ENCODE measurements at places on chromosomes 1 and 21.
A peak's percentile ranks its signal among the peaks of the same experiment; 100 is the strongest.

DNA sequence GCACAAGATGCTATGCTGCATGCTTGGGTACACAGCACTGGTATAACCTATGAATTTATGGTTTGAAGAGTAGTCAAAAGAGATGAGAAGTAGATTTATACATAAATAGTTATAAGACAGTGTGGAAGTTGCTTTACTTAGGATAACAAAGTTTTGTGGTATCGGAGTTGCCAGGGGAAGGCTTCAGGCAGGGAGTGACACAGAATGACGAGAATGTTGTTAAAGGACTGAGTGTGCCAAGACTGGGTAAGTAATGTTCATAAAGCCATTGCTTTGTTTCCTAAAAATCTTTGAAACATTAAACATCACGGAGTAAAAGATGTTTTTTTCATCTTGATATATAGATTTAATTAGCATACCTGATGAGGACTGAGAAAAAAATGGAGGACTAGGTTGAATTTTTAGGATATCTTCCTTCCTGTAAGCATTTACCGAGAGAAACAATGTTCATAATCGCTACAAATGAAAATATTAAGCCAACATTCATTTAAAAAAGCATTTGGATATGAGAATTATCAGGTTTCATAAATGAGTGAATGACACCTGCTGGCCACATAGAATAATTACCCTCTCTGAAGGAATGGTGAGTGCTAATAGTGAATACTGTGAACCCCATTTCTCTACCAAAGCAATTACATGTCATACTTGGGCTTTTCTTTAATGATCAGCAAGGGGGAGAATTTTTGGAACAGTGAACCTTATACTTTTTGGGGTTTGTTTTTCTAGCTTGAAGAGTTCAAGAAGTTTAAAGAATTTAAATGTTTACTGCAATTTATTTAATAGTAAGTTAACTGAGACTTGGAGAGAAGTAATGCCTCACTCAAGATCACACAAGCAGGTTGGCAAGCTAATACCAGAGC is 28.4 kb downstream of the EXTL2 start:
- DNase-seq = peak; percentile 14

DNA sequence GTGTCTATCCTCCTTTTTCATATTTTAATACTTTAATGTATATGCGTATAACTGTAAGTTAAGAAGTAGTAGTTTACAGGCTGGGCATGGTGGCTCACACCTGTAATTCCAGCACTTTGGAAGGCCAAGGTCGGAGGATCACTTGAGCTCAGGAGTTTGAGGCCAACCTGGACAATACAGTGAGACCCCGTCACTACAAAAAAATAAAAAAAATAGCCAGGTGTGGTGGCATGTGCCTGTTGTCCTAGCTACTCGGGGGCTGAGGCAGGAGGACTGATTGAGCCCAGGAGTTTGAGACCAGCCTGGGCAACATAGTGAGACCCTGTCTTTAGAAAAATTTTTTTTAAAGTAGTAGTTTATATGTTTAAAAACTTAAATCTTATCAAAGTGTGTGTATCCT is 22.3 kb downstream of the ATPAF1 start:
- DNase-seq = no peak

- DNase-seq = no peak
Measured at GRCh38 chr1:38549191-38549590, 310.4 kb downstream of the RRAGC start.

DNA sequence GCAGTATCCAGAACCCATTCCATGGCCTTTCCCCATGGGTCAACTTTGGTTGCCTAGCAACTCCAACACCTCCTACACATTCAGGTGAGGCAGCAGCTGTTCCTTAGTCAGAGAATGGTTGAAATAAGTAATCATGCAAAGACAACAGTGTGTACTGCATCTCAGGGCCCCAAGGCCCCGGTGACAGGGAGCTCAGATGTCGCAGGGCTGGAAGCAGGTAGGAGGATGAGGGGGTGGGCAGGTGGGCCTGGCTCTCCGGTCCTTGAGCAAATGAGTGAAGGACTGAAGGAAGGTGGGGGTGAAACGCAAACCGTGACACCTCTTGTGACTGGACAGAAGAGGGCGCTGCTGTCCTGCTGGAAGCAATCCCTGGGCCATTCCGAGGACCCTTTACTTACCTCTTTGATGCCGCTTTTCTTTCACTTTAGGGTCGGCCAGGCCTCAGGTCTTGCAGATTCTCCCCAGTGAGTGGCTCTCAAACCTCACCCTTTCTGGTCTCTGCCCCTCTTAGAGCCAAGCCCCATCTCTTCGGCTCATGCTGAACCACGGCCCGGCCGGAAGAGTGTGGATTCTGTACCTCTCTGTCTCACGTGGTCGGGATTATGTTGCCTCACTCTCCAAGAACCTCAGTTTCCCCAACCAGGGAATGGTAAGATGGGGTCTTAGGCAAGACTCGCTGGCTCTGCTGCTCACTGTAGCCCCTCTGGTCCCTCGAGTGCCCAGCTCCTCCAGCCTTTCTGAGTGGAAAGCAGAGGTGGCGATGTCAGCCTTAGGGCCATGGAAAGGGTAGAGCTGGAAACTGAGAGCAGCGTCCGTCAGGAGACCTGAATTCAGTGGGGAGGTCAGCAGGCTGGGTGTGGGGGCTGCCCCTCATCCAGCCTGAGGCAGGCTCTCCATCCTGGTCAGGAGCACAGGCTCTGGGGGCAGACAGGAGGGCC is 5.6 kb upstream of the KCNA10 start:
- peak; percentile 57 for DNase-seq

DNA sequence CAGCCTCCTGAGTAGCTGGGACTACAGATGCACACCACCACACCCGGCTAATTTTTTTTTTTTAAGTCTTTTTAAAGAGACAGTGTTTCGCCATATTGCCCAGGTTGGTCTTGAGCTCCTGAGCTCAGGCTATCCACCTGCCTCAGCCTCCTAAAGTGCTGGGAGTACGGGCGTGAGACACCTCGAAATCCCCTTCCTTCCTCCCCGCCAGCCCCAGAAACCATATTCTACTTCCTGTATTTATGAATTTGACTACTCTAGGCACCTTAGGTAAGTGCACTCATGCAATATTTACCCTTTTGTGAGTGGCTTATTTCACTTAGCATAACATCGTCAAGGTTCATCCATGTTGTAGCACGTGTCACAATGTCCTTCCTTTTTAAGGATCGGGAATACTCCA is 6.9 kb upstream of the LRP8 start:
- DNase-seq = no peak

DNA sequence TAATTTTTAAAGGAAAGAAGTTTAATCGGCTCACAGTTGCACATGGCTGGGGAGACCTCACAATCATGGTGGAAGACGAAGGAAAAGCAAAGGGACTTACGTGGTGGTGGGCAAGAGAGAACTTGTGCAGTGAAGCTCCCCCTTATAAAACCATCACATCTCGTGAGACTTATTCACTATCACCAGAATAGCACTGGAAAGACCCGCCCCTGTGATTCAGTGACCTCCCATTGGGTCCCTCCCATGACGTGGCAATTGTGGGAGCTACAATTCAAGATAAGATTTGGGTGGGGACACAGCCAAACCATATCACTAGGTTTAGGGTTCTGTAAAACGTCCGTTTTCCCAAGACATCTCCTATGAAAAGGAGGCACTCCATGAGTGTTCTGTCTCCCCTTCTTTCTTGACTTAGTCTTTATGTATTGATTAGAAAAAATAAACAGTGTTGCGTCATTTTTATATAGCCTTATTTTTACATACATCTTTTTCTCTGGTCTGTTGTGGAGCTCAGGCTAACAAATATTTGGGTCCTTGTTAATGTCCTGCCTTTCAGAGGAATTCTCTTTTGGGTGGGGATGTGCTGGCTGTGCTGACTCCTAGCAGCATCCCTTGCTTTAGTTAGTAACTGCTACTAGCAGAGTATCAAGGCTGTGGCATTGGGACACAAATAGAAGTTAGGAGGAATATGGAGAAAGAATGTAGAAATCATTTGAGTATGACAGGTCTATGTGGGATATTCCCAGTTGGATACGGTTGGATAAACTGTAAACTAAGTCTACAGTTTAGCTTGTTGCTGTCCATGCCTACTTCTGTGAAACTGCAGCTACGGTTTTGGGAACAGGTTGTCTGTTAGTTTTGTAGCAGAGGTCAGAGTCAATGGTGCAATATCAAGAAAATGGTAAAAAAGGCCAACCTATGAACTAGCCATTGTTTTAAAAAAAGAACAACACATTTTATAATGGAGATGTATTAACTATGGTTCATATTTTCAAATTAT is 23.5 kb downstream of the BACH1 start:
- no peak for DNase-seq

GRCh38 chr1:46613661-46614603 is 2.7 kb downstream of the MOB3C start:
- no peak for DNase-seq

- DNase-seq = no peak
Measured at GRCh38 chr1:230352537-230352936, 73.6 kb downstream of the PGBD5 start.

DNA sequence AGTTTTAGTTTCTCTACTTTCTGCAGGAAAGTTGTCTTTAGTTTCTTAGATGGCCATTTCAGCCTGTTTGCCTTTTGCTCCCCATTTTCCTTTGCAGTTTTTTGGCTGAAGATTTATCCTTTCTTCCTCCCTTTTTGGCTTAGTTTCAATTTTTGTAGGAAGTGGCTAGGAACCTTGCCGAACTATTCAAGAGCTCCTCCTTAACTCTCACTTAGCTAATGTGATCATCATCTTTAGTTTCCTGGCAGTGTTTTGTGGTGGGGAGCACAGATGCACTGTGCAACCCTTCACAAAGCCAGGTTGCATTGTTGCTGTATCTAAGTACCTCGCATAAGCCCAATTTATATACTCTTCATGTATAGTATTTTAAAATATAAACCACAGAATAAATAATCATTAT is 28.8 kb upstream of the CCDC181 start:
- DNase-seq = no peak

GRCh38 chr1:206442101-206442500 is 28.2 kb upstream of the IKBKE start:
- DNase-seq = peak; percentile 17
